ENCODE measurements at places on chromosomes 2 and 18.

DNA sequence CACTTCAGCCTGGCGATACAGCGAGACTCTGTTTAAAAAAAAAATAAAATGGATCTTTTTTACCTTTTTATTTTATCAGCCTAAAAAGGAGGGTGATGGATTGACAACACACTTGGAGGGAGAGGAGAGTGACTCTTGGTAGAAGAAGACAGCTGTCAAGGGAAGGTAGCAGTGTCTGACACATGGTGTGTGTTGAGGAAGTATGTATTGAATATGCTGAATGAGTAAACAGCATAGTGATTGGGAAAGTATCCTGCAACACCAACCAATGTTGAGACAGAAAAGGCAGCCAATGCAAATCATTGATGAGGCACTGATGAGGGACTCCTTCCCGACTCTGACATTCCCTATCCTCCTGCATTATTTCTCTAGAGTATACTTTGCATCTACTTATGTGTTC lies 306.4 kb downstream of the LPIN1 start:
- DNase-seq: no peak

- no peak for DNase-seq
Observed at GRCh38 chr18:56470406-56471351, 167.7 kb downstream of the TXNL1 start.

DNA sequence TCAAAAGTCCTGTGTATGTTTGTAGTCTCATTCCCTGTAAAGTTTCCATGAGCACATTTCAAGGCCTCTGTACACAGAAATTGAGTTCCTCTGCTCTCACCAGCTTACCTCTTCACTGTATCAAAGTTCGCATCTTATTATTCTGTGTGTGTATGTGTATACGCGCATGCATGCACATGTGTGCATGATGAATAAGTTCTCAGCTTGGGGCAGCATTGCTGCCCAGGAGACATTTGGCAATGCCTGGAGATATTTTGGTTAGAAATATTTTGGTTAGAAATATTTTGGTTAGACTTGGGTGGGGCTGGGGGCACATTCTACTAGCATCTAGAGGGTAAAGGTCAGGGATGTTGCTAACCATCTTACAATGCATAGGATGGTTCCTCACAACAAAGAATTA lies 23.4 kb downstream of the TCF7L1 start:
- DNase-seq: no peak

- DNase-seq: no peak
Observed at GRCh38 chr2:155145758-155146229, 447.3 kb downstream of the KCNJ3 start.

DNA sequence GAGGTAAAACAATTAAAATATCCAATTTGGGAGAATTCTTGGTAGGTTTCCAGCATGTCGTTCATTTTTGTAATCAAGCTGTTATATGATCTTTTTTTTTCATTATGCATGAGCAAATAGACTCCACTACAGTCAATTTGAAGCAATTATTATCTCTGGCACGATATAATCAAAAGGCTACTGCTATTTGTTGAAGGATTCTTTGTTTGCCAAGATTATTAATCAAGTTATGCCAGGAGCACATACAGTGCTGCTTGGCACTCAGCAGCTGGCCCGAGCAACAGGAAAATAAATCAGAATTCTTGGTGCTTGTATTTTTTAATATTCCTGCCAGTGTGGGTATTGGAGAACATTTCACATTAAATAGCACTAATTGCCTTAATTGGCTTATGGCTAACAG lies 279.5 kb downstream of the RND3 start:
- no peak for DNase-seq

GRCh38 chr2:46831051-46831868 lies 84.3 kb downstream of the MCFD2 start:
- DNase-seq: no peak

GRCh38 chr2:207892716-207893402 lies 123.2 kb upstream of the FZD5 start:
- DNase-seq: no peak

DNA sequence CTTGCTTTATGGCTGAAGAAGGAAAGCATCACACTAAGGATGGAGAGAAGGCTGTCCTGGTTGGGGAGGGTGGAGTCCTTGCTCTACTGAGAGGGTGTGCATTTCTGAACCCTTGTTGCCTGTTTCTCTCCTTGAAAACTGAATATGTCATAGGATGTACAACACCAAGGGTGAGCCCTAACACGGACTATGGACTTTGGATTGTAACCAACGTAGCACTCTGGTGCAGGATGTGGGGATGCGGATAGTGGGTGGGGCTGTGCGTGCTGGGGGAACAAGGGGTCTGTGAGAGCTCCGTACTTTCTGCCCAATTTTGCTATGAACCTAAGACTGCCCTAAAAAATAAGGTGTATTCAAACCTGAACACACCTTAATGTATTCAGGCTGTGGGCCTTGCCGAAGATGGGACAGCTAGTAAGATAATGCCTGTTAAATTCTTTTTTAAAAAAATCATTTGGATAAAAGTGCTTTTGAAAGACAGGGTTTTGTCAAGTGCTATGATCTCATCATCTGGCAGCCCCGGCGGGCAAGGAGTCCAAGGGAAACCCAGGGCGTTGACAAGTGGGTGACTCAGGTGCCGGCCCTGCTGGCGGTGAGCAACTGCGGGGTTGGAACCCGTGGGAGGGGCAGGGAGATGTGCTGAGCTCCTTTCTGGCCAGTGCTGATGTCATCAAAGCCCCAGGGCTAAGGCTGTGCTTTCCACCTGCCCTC lies 54.0 kb downstream of the GATA6 start:
- DNase-seq: no peak

- DNase-seq: no peak
Observed at GRCh38 chr18:79624356-79625170, 55.0 kb upstream of the CTDP1 start.

GRCh38 chr18:49669403-49669802 lies 107.5 kb downstream of the LIPG start:
- DNase-seq: no peak

- DNase-seq: no peak
Observed at GRCh38 chr2:42906557-42907411, 114.4 kb upstream of the HAAO start.

DNA sequence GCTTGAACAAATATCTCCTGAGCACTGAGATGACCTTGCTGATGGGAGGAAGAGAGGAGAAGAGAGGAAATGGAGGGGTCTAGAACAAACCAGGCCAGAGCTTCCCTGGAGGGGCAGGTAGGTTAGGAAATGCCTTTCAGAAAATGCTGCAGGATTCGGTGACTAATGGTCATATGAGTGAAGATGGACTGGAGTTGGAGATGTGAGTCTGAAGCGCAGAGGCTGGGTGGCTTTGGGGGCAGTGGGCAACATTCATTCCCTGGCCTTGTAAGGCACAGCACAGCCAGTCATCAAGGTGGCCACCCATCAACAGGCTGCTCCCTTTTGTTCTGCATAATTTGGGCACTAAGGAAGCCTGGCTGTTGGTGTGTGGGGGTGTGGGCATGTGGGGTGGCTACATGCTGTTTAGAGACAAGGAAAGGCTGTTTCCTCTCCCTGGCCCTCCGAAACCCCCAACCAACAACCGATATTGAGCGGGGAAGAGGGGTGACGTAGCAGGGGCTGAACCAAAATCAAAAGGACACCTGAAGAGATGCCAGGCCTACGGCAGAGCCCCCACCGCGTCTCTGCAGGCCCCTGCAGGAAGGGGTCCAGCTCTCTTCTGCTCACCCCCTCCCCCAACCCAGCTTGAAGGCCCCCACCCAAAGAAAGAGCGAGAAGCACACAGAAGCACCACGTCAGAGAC lies 1.5 kb downstream of the SLC30A3 start:
- DNase-seq: no peak

GRCh38 chr2:7013471-7014160 lies 96.4 kb downstream of the RNF144A start:
- DNase-seq: no peak

GRCh38 chr2:72273384-72273783 lies 125.7 kb upstream of the CYP26B1 start:
- DNase-seq: no peak

- no peak for DNase-seq
Observed at GRCh38 chr2:42853549-42854206, 61.3 kb upstream of the HAAO start.

GRCh38 chr18:24923138-24923537 lies 428.8 kb downstream of the ZNF521 start:
- no peak for DNase-seq

GRCh38 chr2:104447831-104448434 lies 406.0 kb upstream of the POU3F3 start:
- no peak for DNase-seq

GRCh38 chr2:227141301-227141700 lies 22.7 kb downstream of the COL4A4 start:
- DNase-seq: no peak

DNA sequence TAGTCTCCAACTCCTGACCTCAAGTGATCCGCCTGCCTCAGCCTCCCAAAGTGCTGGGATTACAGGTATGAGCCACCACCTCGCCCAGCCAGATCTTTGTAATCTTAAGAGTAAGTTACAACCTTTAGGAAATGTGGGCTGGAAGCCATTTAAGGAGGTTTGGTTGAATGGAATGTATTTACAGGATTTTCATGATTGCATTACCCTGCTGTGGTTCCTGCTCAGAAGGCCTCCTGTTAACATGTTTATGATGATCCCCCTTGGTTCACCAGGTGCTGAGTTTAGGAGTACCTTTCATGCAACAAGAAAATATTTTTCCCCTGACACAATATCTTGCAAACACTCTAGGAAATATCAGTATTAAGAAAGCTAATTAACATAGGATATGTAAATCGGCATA lies 187.4 kb upstream of the SH3BP4 start:
- DNase-seq: no peak

DNA sequence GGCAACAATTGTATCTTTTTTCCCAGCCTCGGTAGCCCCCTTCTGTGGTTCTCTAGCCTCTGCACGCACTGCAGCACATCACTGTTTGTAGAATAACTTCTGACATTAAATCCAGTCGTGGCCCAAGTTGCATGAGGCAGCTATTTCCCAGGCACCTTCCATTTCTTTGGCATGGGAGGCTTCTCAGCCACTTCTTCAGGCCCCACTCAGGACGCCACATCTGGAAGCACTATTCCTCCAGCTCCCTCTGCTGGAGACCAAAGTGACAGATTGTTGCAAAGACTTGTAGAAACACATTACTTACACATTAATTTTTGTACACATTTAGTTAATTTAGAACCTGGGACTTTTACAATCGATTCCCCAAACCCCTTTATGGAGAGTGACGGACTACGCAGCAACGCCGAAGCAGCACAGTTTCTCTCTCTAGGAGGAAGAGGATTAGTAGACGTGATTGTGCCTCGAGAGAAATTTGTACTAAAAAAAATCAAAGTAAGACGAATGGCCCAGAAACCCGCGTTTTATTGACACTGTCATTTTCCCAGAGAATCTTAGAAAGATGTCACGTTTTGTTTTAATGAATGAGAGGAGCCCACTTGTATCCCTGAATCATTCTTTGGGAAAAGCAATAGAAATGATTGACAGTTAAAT lies 57.8 kb upstream of the RGPD5 start:
- no peak for DNase-seq

DNA sequence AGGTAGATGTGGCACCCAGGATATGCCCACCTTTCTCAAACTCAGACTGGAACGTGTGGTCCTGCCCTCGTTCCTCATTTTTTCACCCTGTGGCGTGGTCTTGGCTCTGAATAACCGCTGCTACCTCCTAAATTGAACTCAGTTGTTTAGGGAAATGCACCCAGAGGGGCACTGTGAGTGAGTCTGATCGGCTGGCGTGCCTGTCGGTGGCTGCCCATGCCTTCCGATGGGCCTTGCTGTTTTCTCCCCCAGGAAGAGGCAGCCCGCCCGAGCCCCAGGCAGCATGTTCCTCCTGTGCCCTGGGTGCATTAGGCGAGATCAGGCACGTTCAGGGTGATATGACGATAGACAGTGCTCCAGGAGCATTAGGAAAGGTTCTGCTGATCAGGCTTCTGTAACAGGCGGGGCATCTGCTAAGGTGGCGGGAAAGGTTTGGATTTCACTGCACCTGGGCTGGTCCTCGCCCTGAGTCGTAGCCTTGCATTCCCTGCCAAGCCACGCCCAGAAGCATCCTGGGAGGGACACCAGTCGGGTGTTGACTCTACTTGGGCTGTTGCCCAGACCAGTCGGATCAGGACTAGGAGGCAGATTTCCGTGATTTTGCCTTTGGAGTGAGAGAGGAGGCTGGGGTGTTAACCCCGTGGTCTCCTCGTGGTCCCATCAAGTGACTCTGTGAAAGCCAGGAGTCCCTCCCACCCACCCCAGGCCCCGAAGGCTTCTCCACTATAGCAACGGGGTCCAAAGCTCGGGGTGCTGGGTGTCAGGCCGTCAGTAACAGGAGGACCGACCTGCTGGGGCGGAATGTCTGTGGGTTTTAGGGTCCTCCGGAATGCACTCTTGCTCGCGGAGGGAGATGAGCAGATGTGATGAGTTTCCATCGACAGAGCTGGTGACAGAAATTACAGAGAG lies 75.1 kb downstream of the SH3BP4 start:
- no peak for DNase-seq

DNA sequence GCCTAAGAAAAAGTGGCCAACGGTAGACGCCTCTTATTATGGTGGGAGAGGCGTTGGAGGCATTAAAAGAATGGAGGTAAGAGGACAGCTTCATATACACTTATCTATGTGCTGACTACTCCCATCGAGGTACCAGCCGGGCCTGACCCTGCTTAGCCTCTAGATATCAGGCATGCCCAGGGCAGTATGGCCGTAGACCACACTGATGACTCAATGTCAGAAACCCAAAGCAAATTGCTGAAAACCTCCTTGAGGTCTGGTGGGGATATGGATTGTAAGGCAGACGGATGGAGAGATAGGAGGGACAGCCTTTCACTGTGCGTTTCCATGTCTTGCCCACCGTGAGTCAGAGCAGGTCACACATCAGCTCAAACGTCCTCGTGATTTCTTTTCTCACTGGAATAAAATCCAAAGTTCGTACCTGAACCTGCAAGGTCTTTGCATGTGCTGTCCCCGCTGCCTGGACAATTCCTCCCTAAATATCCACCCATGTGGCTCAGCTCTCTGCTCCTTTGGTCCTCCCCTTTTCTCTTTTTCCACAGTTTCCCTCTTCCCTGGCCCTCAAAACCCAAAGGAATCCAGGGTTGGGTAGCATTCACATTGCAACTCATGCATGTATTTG lies 168.9 kb downstream of the ANTXR1 start:
- DNase-seq: no peak

GRCh38 chr2:105294844-105295481 lies 34.6 kb downstream of the TGFBRAP1 start:
- peak; percentile 8 for DNase-seq

GRCh38 chr18:64713284-64713683 lies 564.4 kb upstream of the LINC00305 start:
- no peak for DNase-seq

- DNase-seq: no peak
Observed at GRCh38 chr2:1748741-1749488, 4.6 kb upstream of the PXDN start.

- DNase-seq: no peak
Observed at GRCh38 chr18:59231114-59231513, 11.2 kb downstream of the GRP start.

GRCh38 chr18:32730068-32730467 lies 42.8 kb downstream of the KLHL14 start:
- no peak for DNase-seq
